Stimulated activated CD4-positive, alpha-beta T cell treated with anti-CD3 and anti-CD28 coated beads, TNF-alpha, amount 100 ng/mL, for 4 hours (primary cell): ENCODE measurements at places on chromosomes 3 and 15.

DNA sequence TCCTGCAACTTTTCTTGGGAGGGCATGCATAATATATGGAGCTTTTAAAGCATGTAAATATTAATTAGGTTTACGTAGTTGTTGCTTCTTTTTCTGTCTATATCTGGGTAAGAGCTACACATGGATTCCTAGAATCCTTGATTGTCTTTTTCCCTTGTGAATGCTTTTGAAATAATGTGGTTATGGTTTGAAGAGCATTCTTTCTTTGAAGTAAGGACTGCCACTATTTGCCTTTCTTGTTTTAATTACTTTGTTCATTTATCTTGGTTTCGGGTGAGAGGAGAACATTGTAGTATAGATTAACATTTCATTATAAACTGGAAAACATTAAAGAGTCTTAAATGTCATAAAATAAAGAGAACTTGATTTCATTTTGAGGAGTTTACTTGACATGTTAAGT lies 674.0 kb downstream of the ZBBX start:
- no peak for DNase-seq

DNA sequence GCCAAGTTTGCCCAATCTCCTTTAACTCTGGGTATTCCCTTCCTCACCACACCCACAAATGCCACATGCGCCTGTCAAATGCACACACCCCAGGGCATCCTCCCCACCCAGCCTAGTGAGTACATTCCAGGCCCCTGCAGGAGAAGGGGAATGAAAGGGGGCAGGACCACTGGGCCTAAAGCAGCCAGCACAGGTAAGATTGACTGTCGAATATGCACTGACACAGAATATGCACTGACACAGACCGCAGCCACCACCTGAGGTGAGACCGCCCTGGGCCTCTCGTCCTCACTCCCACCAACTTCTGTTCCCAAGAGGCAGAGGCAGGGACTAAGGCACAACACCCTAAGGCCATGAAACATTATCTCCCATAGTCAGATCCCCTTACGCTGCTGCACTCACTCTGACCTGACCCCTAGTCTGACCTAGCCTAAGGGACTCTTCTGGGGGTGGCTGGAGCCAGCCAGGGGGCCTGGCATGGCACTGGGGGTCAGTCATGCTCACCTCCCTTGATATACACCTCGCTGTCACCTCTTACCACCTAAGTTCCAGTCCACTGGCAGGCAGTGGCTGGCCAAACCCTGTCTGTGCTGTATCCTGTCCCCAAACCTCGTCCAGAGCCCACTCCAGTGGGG lies 10.8 kb downstream of the AP3B2 start:
- DNase-seq: no peak

DNA sequence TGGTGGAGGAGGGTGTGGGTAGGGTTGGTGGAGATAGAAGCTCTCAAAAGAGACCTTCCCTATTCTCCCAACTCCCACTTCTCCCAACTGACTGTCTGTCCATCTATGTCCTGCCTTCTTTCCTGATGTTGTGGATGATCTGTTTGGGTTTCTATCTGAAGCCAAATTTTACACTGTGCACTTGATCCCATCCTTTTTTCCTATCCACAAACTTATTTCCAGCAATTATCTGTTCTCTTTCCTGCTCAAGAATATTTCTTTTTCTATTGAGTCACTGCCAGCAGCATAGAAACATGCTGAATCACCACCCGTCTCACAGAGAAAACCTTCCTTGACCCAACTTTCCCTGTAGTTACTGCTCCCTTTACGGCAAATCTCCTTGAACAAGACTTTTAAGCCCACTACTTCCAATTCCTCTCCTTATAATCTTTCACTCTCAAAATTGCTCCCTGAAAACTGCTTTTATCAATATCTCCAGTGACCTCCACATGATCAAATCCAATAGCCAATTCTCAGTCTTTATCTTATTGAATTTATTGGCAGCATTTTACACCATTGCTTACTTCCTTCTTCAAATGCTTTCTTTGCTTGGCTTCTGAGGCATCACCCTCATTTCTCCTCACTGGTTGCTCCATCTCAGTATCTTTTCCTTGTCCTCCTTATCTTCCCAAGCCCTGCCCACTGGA lies 141.2 kb upstream of the SLC7A14 start:
- DNase-seq: no peak

DNA sequence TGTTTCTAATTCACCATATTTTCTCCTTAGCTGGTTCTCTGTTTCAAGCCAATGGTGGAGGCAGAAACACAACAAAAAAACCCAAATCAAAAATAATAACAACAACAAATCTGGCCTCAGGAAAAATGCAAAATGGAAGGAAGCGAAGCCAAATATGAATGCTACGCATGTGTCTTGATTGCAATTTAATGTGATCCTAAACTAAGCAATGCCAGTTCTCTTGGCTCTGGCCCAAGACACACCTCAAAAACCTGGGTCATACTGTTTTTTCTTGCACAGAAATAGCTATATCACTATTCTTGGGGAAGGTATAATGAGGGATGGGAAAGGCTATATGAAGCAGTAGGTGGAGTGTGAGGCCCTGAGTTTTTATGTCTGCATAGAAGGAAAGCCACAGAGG lies 724.7 kb downstream of the AGBL1 start:
- DNase-seq: no peak

GRCh38 chr15:46589088-46589487 lies 954.3 kb downstream of the SQOR start:
- no peak for DNase-seq

- DNase-seq: no peak
Measured at GRCh38 chr15:80072285-80072994, 13.0 kb downstream of the ZFAND6 start.

DNA sequence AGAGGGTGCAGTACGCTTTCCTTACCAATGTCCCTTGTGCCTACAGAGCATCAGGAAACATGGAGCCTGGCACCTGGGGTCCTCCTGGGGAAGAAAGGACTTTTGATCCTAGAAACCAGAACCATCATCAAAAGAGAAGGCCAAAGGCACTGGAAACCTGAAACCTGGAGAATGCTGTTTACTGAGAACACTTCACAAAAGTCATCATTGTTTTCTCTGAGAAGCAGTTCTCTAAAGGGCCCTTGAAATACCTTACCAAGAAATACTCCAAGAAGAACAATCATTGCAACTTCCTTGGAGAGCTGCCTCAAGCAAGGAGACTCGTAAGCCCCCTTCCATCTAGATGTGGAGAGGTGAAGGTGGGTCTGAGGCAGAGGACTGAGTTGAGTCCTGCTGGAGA lies 66.0 kb downstream of the TLE3 start:
- DNase-seq: no peak

GRCh38 chr15:70362886-70363285 lies 265.2 kb upstream of the TLE3 start:
- no peak for DNase-seq

GRCh38 chr3:42254566-42254965 lies 11.4 kb downstream of the CCK start:
- DNase-seq: no peak

GRCh38 chr3:73572368-73572767 lies 52.4 kb downstream of the PDZRN3 start:
- DNase-seq: no peak

DNA sequence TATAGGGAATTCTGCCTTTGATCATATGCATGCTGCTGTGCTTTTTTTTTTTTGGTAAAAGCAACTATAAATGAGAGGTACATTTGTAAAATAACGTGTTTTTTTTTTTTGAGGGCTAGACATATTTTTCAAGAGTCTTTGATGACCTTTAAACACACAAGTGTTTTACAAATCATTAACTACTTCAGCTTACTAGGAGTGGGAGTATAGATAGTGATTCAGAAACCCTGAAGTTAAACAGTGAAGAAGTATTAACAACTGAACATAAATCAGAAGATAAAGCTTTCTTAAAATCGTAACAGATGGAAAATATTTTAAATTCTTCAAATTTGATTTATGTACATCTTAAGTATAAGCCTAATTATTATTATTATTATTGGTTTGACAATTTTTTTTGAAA lies 2.9 kb upstream of the GMNC start:
- no peak for DNase-seq

GRCh38 chr3:165642761-165643420 lies 194.3 kb downstream of the BCHE start:
- DNase-seq: no peak

- no peak for DNase-seq
Measured at GRCh38 chr3:10088256-10088655, 19.8 kb downstream of the FANCD2OS start.

- DNase-seq: no peak
Measured at GRCh38 chr3:54653456-54654195, 274.2 kb downstream of the LRTM1 start.

DNA sequence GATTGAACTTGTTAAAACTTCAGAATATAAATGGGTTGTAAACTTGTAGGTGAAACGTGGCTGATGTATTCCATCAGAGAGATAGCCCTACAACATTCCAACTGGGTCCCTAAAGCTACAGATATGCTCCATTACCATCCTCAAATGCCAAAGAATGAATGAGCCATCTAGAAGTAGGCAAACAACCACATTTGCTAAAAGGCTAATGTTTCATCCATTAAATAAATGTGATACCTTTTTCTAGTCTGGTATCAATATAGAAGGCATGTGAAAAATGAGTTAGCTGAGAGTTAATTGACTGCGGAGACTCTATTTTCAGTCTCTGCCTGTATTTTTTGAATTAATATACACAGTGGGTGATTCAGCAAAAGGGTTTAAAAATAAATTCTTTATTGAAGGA lies 203.8 kb downstream of the RBMS3 start:
- no peak for DNase-seq

DNA sequence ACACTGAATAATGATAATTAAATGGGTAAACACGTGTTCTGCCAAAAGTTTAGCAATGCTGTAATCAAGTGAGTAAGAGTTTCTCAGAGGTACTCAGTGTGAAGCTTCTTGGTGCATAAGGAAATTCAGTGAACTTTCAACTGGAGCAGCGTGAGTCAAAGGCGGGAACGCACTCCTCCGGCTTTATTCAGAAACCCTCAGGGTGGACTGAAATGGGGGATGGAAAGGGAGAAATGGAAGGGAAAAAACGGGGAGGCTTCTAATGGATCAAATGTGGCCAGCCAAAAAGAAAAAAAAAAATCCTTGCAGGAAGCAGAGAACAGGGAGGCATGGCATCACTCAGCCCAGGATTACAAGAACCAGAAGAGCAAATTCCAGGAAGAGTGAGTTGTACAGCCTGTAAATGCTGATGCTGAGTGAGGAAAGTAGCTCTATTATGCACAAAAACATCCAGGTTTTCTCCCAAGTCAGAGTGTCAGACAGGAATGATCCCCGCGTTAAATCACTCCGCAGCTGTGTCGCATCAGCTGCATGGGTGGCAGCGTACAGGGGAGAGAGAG lies 85.3 kb downstream of the ASB7 start:
- DNase-seq: no peak

DNA sequence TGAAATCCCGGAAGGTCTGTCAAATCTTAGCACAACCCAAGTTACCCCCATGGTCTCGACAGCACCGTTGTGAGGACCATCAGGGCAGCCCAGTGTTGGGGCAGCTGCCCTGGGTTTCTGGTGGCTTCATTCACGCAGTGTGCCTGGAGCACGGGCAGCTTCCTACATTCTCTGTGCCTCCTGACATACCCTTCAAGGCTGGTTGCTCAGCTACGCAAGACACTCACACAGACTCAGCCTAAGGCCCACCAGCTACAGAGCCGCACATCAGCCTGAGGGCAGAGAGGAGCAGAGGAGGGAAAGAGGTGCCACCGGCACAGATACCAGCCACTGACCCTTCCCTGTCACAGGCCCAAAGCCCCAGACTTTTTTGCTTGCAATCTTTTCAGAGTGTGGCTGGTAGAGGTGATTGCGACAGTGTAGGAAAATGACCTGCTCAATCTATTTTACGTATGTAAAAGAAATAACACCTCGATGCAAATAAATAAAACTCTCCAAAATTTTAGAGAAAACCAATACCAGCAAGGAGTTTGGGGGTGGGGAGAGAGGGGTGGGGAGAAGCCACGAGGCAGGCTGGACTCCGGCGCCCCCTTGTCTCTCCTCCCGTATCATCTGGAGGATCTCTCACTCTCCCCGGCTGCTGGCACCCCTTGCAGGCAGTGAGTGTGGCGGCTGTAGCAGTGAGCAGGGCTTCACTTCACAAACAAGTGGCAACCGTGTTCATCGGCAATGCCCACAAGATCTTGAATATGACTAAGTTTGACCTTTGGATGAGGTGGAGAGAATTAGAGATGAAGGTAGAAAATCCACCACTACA lies 12.7 kb downstream of the CSPG5 start:
- DNase-seq: no peak

- DNase-seq: no peak
Measured at GRCh38 chr3:46551615-46552014, 14.5 kb downstream of the LRRC2 start.

GRCh38 chr15:79816571-79816970 lies 80.2 kb downstream of the MTHFS start:
- DNase-seq: no peak

GRCh38 chr15:78077053-78077870 lies at the start of gene TBC1D2B:
TSS of gene TBC1D2B (minus strand) at chr15:78077711. CDS start at chr15:78077652, 59 bp downstream.
- DNase-seq: peak; percentile 60

- DNase-seq: no peak
Measured at GRCh38 chr3:177760803-177761202, 563.5 kb upstream of the TBL1XR1 start.

DNA sequence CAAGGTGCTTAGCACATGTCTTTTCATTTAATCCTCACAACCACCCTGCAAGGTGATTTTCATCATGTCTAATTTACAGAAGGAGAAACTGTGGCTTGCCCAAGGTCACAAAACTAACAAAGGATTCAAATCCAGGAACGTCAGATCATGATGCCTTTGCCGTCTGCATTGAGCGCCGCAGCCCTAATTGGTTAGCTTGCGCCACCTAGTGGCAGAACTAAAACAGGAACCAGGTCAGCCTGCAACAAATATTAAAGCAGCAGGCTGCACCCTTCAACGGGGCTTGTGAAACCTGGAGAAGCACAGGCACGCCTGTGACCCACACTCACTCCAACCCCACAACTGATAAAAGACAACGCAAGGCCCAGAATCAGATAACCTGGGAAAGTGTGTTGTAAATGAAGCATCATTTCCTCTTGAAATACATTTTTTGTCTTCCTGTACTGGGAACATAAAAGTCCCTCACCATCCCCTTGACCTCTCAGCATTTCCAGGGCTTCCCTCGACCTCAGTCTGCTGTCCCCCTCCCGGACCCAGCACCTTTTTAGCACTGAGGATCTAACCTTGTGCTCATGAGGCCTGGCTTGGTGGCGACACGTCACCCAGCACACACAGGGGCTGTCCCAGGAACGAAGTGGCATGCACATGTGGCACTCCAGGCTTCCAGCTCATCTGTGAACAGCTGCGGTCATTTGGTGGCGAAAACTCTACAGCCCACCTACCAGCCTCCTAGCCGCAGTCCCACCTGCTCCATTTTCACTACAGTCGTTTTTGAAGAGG lies 17.3 kb downstream of the DPH3 start:
- DNase-seq: peak; percentile 26

- DNase-seq: no peak
Measured at GRCh38 chr15:67827562-67828277, 2.4 kb downstream of the SKOR1 start.

- DNase-seq: no peak
Measured at GRCh38 chr3:142355692-142356091, 92.1 kb downstream of the XRN1 start.

GRCh38 chr3:111603679-111604078 lies 8.5 kb upstream of the ZBED2 start:
- no peak for DNase-seq

GRCh38 chr3:187215460-187215859 lies 18.2 kb downstream of the RTP1 start:
- no peak for DNase-seq

GRCh38 chr3:49638445-49638844 lies 35.7 kb upstream of the APEH start:
- no peak for DNase-seq

- no peak for DNase-seq
Measured at GRCh38 chr3:30779686-30780287, 114.7 kb downstream of the GADL1 start.
